ENCODE measurements at places on chromosomes 6 and 20.

DNA sequence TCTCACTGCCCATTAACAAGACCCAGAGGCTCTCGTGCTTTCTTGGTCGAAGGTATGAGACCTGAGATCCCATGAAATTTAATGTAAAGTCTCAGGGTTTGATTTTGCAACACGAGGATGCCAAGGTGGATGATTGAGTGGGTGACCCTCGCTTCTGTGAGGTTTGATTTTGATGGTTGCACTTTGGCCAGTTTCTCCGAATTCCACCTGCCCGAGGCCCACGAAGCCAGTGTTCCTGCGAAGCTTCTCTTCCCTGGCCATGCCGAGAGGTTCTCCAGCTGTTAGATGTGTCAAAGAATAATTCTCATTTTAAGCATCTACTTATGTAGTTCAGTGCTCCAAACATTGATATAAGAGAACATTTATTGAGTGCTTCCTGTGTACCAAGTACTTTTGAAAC is at the start of gene KIF25:
KIF25 (plus strand) TSS at position 30 of the 400 bp plus-strand sequence. CDS start 31,915 bp downstream, outside the sequence.
- no peak for DNase-seq

- no peak for DNase-seq
Measured at GRCh38 chr6:162123797-162124196, 603.8 kb downstream of the PRKN start.

GRCh38 chr6:73704260-73704659 is 8.3 kb downstream of the CD109 start:
- DNase-seq: no peak

DNA sequence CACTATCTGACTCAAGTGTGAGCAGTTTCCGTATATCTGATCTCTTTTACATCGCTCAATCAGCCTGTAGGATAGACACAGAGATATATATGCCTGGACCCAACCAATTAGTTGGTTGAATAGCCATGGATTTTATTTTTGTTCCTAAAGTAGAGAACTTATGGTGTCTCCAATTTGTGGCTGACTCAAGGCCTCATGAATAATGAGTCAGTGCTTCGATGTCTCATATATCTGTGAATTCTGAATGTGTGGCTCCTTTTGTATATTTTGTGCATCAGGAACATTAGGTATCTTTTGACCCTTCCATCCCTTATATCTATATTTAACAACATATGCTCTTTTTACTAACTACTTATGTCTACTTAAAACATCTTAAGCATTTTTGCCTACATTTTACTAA is 64.5 kb downstream of the OR2B2 start:
- no peak for DNase-seq

GRCh38 chr6:54579011-54579410 is 267.6 kb upstream of the FAM83B start:
- DNase-seq: no peak

- DNase-seq: no peak
Measured at GRCh38 chr20:46118481-46119020, 437 bp downstream of the CD40 start.

- no peak for DNase-seq
Measured at GRCh38 chr20:36778831-36779655, 5.5 kb upstream of the DSN1 start.

DNA sequence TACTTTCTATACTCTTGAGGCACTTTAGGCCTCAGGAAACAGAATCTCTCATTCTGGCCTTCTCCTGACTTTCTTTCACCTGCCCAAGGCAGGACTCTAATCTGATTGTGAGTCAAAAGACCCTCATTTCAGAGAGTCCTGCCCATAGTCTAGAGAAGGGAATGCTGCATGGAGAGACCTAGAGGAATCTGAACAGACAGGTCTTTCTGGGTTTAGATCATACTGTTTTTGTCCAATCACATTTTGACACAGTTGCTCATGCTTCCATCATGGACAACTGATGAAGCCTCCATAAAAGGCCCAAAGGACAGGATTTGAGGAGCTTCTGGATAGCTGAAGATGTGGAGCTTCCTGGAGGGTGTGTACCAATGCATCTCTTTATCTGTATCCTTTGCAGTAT is 48.1 kb upstream of the BTBD3 start:
- no peak for DNase-seq

DNA sequence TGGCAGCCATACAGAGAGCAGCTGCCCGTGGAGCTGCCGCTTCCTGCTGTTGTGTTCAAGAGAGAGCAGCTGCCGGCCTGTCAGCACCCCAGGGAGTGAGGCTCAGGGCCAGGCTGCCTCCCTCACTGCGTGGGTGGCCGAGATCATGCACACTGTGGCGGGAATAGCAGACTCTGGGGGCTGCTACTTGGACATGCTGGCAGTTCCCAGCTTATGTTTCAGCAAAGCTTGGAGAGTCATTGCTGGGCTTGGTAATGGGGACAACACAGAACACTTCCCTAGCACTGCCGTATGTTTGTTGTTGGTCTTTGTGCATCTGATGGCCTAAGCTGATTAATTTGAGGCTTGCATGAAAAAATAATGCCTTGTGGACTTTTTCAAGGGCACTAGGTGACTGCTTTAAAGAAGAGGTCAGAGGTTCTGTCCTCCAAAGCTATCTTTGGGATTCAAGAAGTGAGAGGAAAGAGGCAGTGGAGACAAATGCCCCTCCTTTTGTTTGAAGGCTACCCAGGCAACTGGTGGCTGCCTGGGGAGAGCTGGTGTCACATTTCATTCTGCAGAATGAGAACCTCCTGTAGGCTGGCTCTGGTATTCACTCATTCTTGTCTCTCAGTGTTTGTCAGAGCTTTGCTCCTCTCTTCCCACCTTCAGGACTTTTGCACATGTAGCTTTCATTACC is 18.8 kb downstream of the MRAP2 start:
- no peak for DNase-seq

GRCh38 chr20:16601047-16601446 is 27.8 kb upstream of the KIF16B start:
- DNase-seq: no peak

DNA sequence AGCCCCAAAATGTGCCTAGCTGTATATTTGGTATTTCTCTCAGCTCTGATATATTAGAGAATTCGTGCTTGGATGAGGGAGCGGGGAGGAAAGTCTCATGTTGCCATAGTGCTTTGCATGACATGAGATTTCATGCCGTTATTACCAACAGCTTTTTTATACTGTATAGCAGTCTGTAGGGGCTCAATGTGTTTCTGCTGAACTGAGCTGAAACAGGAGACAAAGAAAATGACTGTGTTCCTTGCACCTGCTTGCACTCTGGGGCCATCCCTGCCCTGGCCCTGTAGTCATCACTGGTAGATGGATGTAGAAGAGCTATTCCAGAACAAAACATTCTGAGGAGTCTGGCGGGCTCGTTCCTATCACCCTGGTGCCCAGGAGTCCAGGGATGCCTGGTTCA is 128.0 kb upstream of the SASH1 start:
- no peak for DNase-seq

Measured in mesothelial cell of epicardium (in vitro differentiated cells).